Activated CD4-positive, alpha-beta T cell treated with anti-CD3 and anti-CD28 coated beads for 36 hours (primary cell): ENCODE measurements at places on chromosomes 5 and 9.
A peak's percentile ranks its signal among the peaks of the same experiment; 100 is the strongest.

DNA sequence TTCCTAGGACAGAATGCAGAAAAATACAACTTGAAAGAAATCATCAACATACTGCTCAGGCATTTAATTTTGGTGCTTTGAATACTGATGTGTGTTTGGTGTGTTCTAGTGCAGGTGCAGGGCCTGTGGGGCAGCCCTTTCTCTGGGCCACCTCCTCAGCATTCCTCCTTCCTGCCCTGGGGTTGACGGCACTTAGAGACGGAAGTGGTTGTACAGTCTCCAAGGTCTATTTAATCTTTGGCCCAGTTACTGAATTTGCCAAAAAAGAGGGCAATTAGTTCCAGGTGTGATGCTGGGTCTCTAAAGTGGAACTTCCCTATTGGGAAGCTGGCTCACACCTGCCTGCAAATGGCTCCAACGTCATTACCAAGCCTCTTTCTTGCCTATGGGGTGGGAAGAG is 269.0 kb downstream of the SH3GL2 start:
- no peaks in the 10 kb centered on the region for H3K36me3 ChIP-seq
- no peak overlapping the region for H3K4me3 ChIP-seq
- no peaks in the 10 kb centered on the region for H3K4me1 ChIP-seq
- peaks cover 2% of the 10 kb centered on the region for H3K27me3 ChIP-seq
- DNase-seq, result no peak
- H3K27ac ChIP-seq, result no peak overlapping the region

DNA sequence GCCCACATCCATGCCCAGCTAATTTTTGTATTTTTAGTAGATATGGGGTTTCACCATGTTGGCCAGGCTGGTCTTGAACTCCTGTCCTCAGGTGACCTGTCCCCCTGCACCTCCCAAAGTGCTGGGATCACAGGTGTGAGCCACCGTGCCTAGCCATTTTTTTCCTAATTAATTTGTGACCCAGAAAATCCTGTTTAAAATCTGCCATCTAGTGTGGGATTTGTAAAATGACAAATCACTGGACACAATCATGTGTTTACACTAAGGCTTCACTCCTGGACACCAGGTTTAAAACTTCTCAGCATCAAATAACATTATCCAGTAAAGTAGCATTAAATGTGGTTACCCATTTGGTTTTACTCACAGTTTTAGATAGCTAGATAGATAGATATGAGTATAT is 18.6 kb upstream of the KDM4C start:
- no peaks in the 10 kb centered on the region for H3K27me3 ChIP-seq
- H3K36me3 ChIP-seq, result no peaks in the 10 kb centered on the region
- H3K27ac ChIP-seq, result no peak overlapping the region
- H3K4me3 ChIP-seq, result no peak overlapping the region

GRCh38 chr9:120965344-120966012 is 38.9 kb upstream of the TRAF1 start:
- no peak for DNase-seq
- no peaks in the 10 kb centered on the region for H3K4me1 ChIP-seq
- H3K36me3 ChIP-seq, result no peaks in the 10 kb centered on the region
- H3K27ac ChIP-seq, result no peak overlapping the region
- H3K4me3 ChIP-seq, result no peak overlapping the region

DNA sequence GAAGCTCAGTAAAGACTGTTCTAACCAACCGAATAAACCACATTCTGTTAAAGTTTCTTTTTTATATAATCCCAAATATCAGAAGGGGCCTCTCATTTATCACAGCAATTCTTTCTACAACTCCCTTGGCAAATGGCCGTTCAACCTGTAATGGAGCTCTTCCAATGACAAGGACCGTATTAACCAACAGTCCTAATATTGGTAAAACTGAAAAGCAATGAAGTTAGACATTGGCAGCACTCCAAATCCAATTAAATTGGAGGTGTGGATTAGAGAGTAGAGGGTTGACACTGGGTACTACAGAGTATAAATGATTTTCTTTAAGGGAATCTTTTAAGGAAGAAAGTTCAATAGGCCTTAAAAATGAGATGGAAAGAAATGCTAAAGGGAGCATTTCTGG is 842 bp downstream of the TMED7 start:
- no peak for DNase-seq
- peaks cover 18% of the 10 kb centered on the region for H3K36me3 ChIP-seq
- H3K4me3 ChIP-seq, result no peak overlapping the region
- H3K27me3 ChIP-seq, result no peaks in the 10 kb centered on the region

DNA sequence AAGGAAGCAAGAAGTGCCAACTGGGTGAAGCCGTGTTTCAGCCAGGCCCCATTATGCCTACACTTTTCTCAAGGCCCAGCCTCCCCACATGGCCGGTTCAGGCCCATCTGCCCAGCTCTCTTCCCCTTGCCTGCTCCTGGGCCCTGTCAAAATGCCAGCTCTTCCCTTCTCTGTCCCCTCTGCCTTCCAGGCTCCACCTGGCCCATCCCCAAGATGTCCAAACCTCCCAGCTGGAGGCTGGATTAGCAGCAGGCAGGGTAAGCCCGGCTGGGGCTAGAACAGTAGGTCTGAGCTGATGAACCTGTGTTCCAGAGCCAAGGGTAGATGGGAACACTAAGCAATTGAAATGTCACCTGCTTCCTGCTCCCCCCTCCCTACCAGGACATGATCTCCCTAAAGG is 64.1 kb upstream of the HSPA9 start:
- peaks cover 55% of the 10 kb centered on the region for H3K27me3 ChIP-seq
- no peak for DNase-seq
- no peak overlapping the region for H3K4me3 ChIP-seq
- H3K27ac ChIP-seq, result no peak overlapping the region

DNA sequence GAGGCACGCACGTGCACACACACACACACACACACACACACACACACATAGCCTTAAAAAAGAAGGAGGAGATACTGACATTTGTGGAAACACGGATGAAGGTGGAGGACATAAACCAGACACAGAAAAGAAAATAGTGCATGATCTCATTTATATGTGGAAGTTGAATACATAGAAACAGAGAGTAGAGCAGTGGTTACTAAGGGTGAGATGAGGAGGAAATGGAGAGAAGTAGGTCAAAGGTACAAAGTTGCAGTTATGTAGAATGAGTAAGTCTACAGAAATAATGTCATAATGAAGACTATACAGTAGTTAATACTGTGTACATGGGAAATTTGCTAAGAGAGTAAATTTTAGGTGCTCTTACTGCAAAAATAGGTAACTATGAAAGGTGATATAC is 412.2 kb upstream of the CDH9 start:
- no peaks in the 10 kb centered on the region for H3K27me3 ChIP-seq
- no peaks in the 10 kb centered on the region for H3K4me1 ChIP-seq
- H3K36me3 ChIP-seq, result no peaks in the 10 kb centered on the region
- H3K27ac ChIP-seq, result no peak overlapping the region
- DNase-seq, result no peak

DNA sequence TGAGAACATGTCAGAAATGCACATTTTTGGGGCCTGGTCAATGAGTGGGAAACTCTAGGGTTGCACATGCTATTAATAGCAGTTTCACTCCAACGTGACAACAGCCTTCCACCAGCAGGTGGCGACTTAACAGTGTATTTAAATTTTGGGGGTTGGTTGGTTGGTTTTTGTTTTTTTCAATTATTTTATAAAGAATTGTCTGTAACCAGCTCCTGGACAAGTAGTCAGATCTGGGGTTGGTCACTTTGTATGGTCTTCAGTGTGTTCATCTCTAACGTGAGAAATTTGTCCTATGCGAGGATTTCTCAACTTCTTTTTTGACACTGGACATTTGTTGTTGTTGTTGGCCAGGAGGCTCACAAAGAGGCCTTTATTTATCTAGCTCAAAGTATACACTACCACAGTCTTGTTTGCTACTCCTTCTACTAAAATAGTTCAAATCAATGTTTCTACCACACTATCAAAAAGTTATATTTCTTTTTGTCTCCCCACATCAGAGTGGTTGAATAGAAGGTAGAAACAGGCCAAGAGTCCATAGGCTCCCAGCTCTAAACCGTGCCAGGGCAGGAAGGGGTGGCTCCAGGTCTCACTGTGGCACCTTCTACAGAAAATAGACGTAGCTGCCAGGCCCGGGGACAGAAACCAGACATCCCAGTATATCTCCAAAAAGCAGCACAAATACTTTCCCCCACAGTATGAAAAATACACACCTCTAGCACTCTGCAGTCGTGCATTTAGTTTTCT is 110.4 kb downstream of the TRPM6 start:
- H3K27me3 ChIP-seq, result peaks cover 7% of the 10 kb centered on the region
- no peaks in the 10 kb centered on the region for H3K36me3 ChIP-seq
- peaks cover 4% of the 10 kb centered on the region for H3K4me1 ChIP-seq
- no peak overlapping the region for H3K27ac ChIP-seq
- DNase-seq, result peak; percentile 85
